ENCODE measurements at places on chromosomes 7 and 10. TPM values are rescaled to one million over a fixed set of nuclear protein-coding genes. Genes with fewer than 3 reads are reported as not detected.

DNA sequence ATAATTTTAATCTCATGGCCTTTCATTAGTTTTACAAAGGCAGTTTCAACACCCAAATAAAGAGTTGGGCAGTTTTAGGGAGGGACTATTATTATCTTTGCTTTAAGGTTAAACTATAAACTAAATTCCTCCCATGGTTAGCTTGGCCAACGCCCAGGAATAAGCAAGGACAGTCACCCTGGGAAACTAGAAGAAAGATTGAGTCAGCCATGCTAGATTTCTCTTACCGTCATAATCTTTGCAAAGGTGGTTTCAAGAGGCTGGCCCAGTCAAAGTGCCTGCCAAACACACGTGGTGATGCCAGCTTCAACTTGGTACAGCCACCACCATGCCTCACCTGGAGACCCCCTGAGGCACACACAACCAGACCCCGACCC, 317.4 kb upstream of the SP8 start:
- H3K4me3 ChIP-seq, result no peak overlapping the region
- no peaks in the 10 kb centered on the region for H3K36me3 ChIP-seq
- H3K4me1 ChIP-seq, result no peaks in the 10 kb centered on the region
- no peak overlapping the region for H3K27ac ChIP-seq
- DNase-seq, result no peak

The DNAJC12 gene
- 40.8 TPM for total RNA-seq

GRCh38 chr7:2566348-2566889, 7.6 kb downstream of the IQCE start:
- peak overlapping the region; percentile 29 for H3K4me3 ChIP-seq
- peaks cover 12% of the 10 kb centered on the region for H3K4me1 ChIP-seq
- H3K36me3 ChIP-seq, result no peaks in the 10 kb centered on the region
- peak overlapping the region; percentile 55 for H3K27ac ChIP-seq
- DNase-seq, result no peak

The SDK1 gene
- 0.06 TPM for total RNA-seq

The SEMA3D gene
- not detected for total RNA-seq

The METTL2B gene
- total RNA-seq, result 31.3 TPM

DNA sequence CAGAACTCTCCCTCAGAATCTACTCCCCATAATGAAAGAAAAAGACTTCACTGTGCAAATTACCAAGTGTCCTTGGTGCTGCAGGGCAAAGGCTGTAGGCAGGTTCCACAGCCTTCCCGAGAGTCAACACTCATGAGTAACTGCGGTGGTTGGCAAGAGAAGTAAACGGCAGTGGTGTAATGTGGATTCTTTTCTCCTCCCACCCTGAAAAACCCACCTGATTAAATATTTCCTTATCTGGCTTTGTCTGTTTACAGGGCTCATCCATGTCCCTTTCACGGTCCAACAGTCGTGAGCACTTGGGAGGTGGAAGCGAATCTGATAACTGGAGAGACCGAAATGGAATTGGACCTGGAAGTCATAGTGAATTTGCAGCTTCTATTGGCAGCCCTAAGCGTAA, 300.9 kb downstream of the BICC1 start:
- no peaks in the 10 kb centered on the region for H3K36me3 ChIP-seq
- no peak for DNase-seq
- no peak overlapping the region for H3K4me3 ChIP-seq
- H3K27me3 ChIP-seq, result no peaks in the 10 kb centered on the region
- no peaks in the 10 kb centered on the region for H3K4me1 ChIP-seq
- no peak overlapping the region for H3K27ac ChIP-seq

DNA sequence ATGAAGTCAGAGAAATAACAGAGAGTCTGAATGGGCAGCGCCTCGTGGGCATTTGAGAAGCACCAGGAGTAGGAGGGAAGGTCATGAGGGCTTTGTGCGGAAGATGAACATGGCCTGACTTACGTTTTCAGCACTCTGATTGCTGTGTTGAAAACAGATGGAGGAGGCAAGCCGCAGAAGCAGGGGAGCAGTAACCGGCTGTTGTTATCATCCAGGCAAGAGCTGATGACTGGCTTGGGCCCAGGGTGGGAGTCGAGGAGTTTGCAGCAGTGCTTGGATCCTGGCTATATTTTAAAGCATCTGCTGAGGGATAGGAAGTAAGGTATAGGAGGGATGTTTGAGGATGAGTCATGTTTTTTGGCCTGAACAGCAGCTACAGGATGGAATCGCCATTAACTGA, 12.7 kb upstream of the PDLIM1 start:
- no peak for DNase-seq
- H3K4me3 ChIP-seq, result no peak overlapping the region
- peaks cover 17% of the 10 kb centered on the region for H3K27me3 ChIP-seq
- peaks cover 4% of the 10 kb centered on the region for H3K4me1 ChIP-seq
- no peaks in the 10 kb centered on the region for H3K36me3 ChIP-seq

- no peak for DNase-seq
- no peaks in the 10 kb centered on the region for H3K4me1 ChIP-seq
- H3K27me3 ChIP-seq, result no peaks in the 10 kb centered on the region
- no peak overlapping the region for H3K4me3 ChIP-seq
- H3K27ac ChIP-seq, result no peak overlapping the region
Observed at GRCh38 chr7:91019686-91020385, 244.4 kb upstream of the FZD1 start.

GRCh38 chr10:32377458-32378259, 30.7 kb upstream of the EPC1 start:
- peaks cover 9% of the 10 kb centered on the region for H3K36me3 ChIP-seq
- no peaks in the 10 kb centered on the region for H3K27me3 ChIP-seq
- DNase-seq, result peak; percentile 63

The DNAH11 gene
- total RNA-seq, result 0.28 TPM

The SPOCK2 gene
- total RNA-seq, result 51.9 TPM

GRCh38 chr7:79500759-79501158, 47.3 kb upstream of the MAGI2 start:
- DNase-seq, result no peak
- H3K27ac ChIP-seq, result no peak overlapping the region

The CCDC146 gene
- total RNA-seq, result 9.0 TPM

DNA sequence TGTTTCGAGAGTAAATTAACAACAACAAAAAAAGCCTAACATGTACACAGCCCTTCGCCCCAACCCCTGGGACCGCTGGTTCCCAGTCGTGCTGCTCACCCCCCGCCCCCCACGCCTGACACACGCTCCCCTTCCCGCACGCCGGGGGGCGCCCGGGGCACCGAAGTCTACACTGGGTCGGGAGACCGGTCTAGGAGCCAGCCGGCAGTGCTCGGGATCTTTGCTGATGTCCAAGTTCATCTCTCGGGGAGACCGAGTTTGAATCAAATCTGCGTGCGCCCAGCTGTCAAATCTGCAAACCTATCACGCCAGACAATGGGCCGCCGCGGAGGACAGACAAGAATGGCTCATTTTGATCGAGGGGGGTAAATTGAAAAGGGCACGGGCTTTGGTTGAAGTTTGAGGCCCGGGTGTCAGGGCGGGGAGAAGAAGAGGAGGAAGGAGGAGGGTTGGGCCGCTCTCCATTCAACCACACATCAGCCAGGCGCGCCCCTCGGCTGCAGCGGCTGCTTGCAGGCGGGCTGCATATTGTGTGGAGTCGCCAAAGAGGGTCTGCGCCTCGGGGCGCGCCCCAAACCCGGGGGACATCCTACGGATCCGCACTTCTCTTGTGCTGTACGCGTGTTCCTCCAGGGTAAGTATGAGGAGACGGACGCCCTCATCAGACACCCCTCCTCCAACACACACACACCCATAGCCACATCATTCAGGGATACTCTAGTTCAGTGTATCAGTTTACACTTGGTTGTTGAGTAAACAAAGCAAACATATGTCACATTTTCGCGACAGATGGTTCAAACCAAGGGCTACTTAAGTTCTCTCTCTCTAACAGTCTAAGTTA, 1.3 kb upstream of the GFRA1 start:
- no peak overlapping the region for H3K27ac ChIP-seq
- H3K36me3 ChIP-seq, result peaks cover 3% of the 10 kb centered on the region
- H3K4me1 ChIP-seq, result peaks cover 4% of the 10 kb centered on the region
- no peak overlapping the region for H3K4me3 ChIP-seq

The AKR1B15 gene
- total RNA-seq, result not detected

The OR2A12 gene
- not detected for total RNA-seq

- peak; percentile 80 for DNase-seq
- peaks cover 22% of the 10 kb centered on the region for H3K4me1 ChIP-seq
- H3K36me3 ChIP-seq, result peaks cover 17% of the 10 kb centered on the region
- no peaks in the 10 kb centered on the region for H3K27me3 ChIP-seq
- no peak overlapping the region for H3K27ac ChIP-seq
- H3K4me3 ChIP-seq, result no peak overlapping the region
Observed at GRCh38 chr10:100377830-100378229, 30.8 kb downstream of the SCD start.

GRCh38 chr7:157545681-157546060, 208.9 kb downstream of the DNAJB6 start:
- H3K36me3 ChIP-seq, result no peaks in the 10 kb centered on the region
- no peak overlapping the region for H3K27ac ChIP-seq
- H3K4me1 ChIP-seq, result no peaks in the 10 kb centered on the region
- H3K4me3 ChIP-seq, result no peak overlapping the region
- DNase-seq, result no peak

GRCh38 chr10:18738835-18739234, 79.6 kb downstream of the ARL5B start:
- H3K36me3 ChIP-seq, result no peaks in the 10 kb centered on the region
- DNase-seq, result no peak
- H3K4me3 ChIP-seq, result no peak overlapping the region

DNA sequence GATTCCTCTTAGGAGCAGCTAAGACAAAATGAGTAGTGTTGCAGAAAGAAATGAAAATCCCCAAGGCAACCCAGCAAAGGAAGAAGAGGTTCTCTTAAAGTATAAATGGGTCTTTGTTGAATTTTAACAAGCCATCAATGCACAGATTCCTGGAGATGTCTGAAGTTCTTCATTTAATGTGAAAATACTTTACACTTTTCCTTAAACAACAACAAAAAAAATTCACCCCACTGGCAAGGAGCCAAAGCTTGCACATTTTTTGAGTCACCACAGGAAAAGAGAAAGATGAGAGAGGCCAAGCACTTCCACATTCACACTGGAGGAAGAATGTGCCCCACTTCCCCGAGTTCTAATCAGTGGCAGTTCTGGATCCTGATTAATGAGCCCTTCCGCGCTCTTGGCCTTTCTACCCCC, 286.4 kb upstream of the MEOX2 start:
- no peak overlapping the region for H3K27ac ChIP-seq
- no peaks in the 10 kb centered on the region for H3K36me3 ChIP-seq
- no peaks in the 10 kb centered on the region for H3K27me3 ChIP-seq
- H3K4me3 ChIP-seq, result no peak overlapping the region
- no peak for DNase-seq

DNA sequence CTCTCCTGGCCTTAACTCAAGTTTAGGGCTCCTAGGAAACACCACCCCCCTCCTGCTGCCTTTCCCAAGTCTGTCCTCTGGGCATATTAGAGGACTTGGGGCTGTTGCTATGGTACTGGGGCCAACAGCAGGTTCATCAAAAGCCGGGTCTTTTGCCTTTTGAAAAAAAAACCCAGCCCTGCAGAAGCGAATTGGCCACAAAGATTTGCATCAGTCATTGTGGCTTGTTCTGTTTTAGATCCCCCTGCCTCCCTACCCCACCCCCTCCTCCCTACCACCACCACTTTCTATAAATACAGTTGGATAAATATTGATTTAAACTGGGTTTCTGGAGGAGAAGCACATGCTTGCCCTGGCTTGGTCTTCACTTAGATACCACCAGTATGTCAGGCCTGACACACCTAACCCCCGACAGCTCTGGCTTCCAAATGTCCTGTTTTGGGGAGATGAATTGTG, 7.0 kb downstream of the MXI1 start:
- no peak overlapping the region for H3K27ac ChIP-seq
- peaks cover 70% of the 10 kb centered on the region for H3K4me1 ChIP-seq
- H3K4me3 ChIP-seq, result no peak overlapping the region
- DNase-seq, result no peak
- H3K27me3 ChIP-seq, result peaks cover 3% of the 10 kb centered on the region

The TUBAL3 gene
- total RNA-seq, result not detected

The LRRD1 gene
- total RNA-seq, result not detected
